ENCODE measurements at places on chromosomes 13 and 19.

GRCh38 chr19:49348305-49349189 lies 13.3 kb downstream of the CD37 start:
- DNase-seq, result no peak

DNA sequence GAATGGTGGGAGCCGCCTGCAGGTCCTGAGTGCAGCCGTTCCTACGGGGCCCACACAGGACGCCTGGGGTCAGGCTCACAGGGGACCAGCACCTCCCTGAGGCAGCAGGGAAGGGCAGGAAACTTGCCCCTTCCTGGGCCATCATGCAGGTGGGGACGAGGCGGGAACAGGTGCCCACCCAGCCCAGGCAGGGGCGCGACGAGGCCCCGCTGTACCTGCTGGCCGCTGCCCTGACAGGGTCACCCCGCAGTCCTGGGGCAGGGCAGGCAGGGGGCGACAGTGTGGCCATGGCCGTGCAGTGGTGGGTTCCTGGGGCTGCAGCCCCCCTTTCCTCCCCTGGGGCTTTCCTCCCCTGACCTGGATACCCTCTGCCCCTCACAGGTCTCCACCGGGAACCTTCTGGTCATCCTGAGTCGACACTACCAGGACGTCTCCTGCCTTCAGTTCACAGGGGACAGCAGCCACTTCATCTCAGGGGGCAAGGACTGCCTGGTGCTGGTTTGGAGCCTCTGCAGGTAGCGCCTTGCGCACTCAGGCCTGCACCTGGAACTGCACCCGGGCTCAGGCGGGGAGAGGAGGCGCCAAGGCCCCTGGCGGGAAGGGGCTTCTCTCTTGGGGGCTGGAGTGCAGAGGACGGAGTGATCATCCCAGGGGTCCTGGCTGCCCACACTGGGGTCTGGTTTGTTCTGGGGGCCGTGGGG lies 5.4 kb downstream of the WDR18 start:
- DNase-seq, result no peak

DNA sequence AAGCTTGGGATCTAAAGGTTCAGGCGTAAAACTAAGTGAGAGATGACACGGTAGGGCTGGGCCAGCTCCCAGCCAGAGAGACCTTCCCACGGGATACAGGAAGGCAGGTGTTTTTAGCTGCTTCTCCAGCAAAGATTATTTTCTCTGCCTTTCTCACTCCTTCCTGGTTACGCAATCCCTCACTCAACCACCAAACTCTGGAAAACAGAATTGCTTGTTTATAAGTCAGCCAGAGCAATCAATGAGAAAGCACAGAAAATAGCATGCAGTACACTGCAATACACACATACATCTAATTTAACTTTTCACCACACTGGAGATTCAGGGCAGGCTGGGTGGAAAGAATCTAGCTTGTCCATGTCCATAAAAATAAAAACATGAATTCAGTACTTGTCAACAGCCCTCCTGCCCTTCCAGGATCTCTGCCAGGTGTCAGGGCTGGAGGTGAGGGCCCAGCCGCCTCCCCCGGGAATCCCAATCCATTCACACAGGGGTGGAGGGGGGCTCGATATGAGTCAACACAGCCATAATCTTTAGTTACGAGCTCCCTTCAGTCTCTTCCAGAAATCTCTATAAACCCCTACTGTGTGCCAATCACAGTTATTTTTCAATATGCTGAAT lies 12.2 kb downstream of the RHPN2 start:
- DNase-seq, result no peak

GRCh38 chr13:76449716-76450115 lies 436.5 kb downstream of the KCTD12 start:
- DNase-seq, result no peak

GRCh38 chr13:36275190-36276002 lies 22.2 kb downstream of the CCDC169 start:
- no peak for DNase-seq

- no peak for DNase-seq
Measured at GRCh38 chr13:94859811-94860210, 147.5 kb upstream of the SOX21 start.

DNA sequence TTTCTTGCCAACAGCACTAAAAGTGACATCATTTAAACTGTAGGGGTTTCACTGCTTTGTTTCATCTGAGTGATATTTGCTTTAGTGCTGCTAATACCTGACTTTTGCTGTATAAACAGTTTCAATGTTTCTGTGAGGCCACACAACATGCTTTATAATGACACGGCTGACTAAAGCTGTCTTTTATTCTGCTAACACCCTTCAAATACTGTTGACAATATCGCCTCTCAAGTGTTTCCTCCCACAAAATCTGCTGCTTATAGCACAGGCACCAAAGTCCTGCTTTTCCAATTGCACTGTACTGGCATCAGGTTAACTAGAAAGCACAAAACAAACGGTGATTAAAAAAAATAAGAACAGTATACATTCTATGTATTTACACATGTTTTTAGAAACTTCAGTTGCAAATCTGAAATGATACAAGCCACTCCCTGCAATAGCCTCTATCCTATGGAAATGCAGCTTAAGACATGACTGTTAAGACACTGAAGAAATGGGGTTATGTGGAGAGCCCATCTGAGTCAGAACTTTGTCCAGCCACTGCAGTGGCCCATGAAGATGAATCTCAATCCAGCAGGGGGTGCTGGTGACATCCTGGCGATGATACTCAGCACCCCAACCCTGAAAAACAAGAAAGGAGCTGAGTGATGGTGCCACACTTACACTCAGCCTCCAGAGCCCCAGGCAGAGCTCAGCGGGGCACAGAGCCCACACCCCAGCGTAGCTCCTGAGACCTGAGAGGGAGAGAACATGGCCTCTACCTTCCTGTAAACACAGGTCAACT lies 29.4 kb downstream of the RFXAP start:
- DNase-seq, result no peak

GRCh38 chr13:98658131-98658530 lies 81.2 kb upstream of the STK24 start:
- no peak for DNase-seq

DNA sequence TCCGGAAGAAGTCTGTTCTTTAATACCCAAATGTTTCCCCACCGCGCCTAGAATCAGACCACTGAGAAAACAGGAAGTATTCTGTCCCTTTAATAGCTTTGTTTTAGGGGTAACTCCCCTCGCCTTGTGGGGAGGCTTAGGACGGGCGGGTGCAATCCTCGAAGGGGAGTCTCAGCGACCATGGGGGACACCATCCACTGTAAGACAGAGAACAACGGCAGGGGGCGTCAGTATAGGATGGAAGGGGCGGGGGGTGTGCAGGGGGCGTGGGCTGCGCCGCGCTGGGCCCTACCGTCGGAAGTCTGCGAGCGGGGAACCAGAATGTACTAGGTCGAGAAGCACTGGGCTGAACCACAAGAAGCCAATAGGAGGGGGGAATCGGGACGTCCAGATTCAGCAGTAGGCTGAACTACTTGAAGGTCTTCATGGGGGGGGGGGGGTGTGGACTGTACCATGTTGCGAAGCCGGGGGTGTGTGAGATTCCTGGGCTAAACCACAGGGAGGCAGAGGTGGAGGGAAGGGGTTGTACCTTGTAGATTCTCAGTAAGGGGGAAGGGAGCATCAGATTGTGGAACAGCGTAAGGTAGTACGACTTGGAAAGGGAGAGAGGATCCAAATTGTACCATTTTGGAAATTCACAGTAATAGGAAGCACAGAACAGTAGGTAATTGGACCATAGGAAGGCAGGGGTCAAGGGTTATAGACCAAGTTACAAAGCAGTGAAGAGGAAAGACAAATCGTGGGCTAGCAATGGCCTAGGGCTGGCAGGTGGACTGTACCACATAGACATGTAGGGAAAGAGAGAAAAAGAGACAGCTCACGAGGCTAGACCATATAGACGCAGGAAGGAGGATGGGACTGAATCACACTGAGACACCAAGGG lies 1.0 kb upstream of the DBP start:
- DNase-seq, result peak; percentile 91

DNA sequence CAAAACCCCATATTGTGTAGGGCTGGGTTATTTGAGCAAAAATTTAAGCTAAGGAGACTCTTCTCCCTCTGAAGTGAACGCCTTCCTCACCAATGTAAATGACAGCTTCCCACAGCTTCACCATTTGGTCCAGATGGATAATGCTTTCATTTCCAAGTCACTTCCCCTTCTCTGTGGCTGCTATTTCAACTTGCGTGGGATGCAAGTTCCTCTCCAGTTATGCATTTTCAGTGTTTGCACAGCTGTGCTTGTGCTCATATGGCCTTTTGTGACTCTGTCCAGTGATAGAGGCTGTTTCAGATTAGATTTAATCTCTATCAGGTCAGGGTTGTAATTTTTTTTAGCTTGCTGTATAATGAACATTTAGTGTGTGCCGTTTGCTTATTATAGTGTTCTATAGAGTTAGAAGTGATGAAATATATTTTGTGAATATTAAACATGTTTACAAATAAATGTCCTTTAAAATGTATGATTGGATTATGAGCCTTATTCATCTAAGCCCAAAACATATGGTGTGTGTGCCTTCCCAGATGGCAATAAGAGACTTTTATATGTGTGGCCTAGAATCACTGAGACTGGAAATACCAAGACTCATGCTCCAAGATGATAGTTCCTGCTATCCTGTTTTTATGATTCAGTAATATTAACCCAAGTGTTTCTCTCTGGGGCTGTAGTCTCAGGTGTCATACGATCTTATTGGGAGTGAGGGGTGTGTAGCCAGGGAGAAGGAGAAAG lies 86.6 kb downstream of the TNFRSF19 start:
- no peak for DNase-seq

GRCh38 chr19:35154525-35155406 lies at the start of gene FXYD5:
Gene FXYD5, plus strand, starts transcription at chr19:35154735. Its CDS starts 816 bp downstream, at chr19:35155551.
- peak; percentile 70 for DNase-seq

DNA sequence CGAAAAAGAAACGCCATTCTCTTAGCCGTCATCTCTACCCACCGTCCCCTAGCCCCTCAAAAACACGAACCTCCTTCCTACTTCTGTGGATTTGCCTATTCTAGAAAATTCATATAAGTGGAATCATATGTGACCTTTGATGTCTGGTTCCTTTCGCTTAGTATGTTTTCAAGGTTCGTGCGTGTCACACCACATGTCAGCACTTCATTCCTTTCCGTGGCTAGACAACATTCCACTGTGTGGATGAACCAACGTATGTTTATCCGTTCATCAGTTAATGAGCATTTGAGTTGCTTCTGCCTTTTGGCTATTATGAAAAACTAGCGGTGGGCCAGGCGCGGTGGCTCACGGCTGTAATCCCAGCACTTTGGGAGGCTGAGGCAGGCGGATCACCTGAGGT lies 14.0 kb upstream of the PPP1R12C start:
- no peak for DNase-seq

- DNase-seq, result peak; percentile 75
Measured at GRCh38 chr19:4369109-4369887, 25.9 kb downstream of the MPND start.

DNA sequence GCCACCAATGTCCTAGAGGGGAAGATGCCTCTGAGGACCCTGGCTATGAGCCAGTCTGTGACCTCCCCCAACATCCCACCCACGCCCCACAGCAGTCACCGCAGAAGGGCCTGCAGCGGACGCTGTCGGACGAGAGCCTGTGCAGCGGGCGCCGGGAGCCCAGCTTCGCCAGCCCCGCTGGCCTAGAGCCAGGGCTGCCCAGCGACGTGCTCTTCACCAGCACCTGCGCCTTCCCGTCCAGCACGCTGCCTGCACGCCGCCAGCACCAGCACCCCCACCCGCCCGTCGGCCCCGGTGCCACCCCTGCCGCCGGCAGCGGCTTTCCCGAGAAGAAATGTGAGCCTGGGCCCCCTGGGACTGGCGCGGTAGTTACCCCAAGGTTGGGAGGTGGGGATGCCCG lies 30.6 kb downstream of the DPF1 start:
- DNase-seq, result no peak

DNA sequence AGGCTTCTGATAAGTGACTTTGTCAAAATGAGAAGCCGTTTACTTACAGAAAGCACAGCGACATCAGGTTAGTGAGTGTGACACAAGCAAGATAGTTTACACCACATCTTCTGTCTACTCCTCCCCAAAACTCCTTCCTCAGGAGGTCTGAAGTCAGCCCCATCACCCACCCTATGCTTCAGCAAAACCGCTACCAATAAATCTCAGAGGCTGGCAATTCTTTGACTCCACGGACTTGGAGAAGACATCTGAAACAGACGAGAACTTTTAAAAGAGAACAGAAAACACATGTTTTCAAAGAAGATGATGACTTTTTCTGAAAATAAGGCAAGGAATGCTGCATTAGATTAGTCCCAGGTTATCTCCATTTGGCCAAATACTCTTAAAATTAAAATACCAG lies 261.1 kb downstream of the TBC1D4 start:
- no peak for DNase-seq

GRCh38 chr13:24148414-24149235 lies 11.9 kb upstream of the SPATA13 start:
- no peak for DNase-seq

GRCh38 chr13:67742478-67742877 lies 512.3 kb upstream of the PCDH9 start:
- no peak for DNase-seq

DNA sequence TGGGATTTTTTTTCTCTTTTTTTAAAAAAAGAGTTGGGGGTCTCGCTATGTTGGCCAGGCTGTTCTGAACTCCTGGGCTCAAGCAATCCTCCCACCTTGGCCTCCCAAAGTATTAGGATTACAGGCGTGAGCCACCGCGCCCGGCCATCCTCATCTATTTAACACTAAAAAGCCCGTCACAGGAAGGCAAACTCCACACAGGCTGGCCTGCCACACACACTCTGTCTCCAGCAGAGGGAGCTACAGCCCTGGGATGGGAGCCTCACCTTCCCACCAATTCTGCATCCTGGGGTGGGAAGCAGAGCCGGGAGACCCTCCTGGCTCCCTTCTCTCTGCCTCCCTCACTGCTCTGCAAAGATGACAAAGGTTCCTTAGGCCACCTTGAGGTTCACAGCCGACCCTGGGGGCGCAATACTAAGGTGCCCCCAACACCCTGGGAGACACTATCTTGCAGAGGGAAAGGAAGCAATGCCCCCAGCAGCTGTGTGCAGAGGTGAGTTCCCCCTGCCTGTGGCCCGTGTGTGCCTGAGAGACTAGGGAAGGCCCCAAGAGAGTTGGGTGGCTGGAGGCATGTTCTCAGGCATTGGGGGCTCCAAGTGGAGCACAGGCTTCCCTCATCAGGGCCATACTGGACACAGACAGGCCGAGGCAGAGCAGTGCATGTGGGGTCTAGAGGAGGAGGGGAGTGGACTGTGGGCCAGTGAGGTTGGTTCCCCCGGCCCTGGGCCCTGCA lies 27.4 kb upstream of the TIMM44 start:
- DNase-seq, result peak; percentile 12

- DNase-seq, result no peak
Measured at GRCh38 chr13:98071316-98071715, 71.6 kb upstream of the FARP1 start.

DNA sequence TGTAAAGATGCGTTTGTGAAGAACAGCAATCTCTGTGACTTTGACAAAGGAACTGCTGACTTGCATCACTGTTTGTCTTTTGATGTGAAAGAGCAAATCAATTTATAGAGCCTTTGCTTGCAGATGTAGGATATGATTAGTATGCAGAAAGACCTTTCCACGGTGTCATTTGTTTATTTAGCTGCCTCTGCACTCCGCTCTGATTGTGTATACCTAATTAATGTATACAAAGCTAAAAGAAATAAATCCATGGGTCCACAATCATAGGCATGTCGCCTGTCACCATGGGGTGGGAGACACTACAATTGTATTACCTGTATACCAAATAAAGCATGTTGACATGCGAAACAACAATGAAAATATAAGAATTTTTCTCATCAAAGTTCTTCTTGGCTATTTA lies 410.7 kb downstream of the MZT1 start:
- no peak for DNase-seq

All from CD4-positive, alpha-beta T cell treated with Interleukin-15 for 4 hours (primary cell).